ENCODE measurements at places on chromosomes 13 and 19.

DNA sequence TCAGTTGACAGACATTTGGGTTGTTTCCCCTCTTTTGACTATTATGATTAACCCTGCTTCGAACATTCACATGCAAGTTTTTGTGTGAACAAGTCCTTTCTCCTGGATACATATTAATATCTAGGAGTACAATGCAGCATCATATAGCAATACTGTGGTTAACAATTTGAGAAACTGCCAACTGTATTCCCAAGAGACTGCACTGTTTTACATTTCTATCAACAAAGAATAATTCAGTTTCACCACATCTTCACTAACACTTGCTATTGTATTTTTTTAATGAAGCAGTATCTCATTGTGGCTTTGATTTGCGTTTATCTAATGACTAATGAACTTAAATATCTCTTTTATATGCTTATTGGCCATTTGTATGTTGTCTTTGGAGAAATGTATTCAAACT is 184.6 kb upstream of the NBEA start:
- DNase-seq = no peak

- DNase-seq = no peak
Observed at GRCh38 chr19:44785993-44786392, 8.3 kb downstream of the CBLC start.

DNA sequence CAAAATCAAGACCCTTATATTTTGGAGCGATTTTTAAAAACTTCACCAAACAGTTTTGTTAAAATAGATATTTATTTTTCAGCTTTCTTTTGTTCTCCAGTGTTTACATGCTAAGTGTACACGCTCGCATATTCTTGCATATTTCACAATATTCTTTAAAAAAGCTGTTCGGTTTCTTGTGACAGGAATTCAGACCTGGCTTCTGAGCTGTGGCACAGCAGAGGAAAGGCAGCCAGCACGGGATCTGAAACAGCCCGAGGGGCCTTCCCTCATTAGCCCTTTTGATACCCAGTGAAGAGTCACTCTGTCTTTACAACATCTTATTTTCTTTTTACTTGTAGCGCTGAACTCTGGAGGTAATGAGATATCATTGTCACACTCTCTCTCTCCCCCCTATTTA is 234.0 kb downstream of the B3GLCT start:
- DNase-seq = no peak

DNA sequence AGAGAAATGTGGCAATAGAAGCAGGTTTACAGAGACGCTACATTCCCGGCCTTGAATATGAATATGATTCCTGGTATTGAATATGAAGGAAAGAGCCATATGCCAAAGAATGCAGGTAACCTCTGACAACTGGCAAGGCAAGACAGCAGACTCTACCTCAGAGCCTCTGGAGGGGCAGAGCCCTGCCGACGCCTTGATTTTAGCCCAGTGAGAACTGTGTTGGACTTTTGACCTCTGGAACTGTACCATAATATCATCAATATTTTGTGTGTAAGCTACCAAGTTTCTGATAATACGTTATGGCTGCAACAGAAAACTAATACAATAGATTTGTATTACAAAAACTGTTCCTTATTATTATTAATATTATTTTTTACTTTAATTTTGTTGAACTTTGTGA is 219.7 kb downstream of the FGF14 start:
- no peak for DNase-seq

GRCh38 chr13:49357694-49358093 is 86.2 kb downstream of the CAB39L start:
- DNase-seq = no peak
